ENCODE measurements at places on chromosomes 11 and 22.
A peak's percentile ranks its signal among the peaks of the same experiment; 100 is the strongest.

DNA sequence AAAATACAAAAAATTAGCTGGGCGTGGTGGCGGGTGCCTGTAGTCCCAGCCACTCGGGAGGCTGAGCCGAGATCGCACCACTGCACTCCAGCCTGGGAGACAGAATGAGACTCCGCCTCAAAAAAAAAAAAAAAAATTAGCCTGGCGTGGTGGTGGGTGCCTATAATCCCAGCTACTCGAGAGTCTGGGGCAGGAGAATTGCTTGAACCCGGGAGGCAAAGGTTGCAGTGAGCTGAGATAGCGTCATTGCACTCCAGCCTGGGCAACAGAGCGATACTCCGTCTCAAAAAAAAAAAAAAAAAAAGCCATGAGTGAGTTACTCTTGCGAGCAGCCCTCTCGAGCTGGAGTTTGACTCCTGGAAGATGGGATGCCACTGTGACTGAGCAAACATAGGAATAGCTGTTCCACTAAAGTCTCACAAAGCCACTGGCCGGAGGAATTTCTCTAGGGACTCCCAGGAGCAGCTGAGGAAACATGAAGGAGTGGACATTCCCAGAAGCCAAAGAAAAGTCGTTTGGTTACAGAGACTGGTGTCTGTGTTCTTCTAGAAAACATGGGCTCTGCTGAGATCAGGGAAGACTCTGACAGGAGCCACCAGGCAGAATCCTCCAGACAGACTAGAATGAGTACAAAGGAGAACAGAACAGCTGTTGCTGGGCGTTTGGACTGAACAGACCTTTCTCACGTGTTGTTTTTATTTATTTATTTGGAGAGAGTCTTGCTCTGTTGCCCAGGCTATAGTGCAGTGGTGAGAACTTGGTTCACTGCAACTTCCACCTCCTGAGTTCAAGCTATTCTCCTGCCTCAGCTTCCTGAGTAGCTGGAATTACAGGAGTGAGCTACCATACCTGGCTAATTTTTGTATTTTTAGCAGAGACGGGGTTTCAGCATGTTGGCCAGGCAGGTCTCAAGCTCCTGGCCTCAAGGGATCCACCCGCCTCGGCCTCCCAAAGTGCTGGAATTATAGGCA is 32.4 kb upstream of the MYH9 start:
- DNase-seq, result no peak

DNA sequence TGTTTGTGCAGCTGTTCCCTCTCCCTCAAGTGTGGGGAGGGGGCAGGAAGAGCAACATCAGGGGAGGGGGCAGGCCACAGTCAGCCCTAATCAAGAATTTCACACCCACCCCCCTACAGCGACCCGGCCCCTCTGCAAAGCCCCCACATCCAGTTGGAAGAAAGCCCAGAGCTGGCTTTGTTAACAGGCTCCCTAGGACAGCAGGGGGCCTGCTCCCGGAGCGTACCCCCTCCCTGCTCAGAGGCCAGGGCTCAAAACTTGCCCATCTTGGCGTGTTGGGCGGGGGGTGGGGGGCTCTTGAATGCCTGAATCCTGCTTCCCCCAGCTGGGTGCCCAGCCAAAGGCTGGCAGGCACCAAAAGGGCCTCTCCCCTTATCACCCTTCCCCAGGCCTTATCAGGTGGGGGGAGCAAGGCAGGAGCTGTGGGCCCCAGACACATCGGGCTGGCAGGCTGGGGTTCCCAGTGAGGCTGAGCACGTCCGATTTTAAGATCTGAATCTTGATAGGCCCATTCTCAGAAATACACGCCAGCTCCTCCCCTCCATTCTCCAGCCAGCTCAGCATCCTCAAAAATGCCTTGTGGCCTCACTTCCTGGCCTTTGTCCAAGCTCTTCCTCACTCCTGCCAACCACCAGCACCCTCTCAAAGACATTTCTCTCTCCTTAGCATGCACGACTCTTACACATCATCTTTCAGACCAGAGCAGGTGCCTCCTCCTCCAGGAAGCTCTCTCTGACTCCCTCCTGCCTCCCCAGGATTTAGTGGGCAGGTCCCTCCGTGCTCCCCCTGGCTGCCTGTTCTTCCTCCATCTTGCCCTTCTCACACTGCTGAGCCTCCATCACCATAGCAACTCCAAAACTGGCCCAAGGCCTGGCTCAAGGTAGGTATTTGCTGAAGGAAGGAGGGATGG is 384.8 kb downstream of the MN1 start:
- DNase-seq, result no peak

DNA sequence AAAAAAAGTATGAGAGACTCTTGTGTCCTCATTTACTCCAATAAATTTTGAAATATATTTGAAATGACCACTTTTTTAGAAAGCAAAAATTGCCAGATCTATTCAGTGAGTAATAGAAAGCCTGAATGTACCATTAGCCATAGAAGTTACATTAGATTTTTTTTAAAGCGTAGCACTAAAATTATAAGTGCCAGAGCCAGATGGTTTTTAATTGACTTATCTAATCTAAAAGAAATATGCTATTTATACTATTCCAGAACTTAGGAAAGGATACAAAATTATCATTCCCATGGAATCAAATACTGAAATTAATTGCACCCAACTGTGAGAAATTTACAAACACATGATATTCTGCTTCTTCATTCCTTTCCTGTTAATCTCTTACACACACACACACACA is 64.4 kb upstream of the SLC17A6 start:
- no peak for DNase-seq

DNA sequence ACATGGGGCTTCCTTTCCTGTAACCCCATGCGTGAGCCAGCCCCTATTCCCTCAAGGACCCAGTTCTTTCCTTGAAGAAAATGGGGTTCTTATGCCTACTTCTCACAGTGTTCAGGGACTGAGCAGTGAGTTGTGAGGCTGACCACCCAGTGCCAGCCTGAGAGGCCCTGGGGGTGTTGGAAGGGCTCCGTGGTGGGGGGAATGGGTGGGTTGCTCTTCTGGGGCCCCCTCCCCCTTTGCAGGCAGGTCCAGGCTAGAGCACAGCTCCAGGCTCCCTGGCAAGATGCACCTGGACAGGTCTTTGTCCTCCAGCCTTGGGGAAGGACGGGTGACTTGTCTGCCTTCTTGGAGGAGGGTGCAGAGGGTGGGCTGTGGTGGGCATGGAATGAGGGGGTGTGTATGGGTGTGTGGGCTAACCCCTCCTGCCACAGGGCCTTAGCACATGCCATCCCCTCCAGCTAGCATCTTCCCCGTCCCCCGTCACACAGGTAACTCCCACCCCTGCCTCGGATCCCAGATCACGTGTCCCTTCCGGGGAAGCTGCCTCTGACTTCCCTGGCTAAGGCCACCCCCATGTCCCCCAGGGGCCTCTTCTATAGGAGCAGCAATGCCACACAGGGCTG is 64.6 kb downstream of the MYEOV start:
- no peak for DNase-seq

- DNase-seq, result peak; percentile 87
These were observed at the start of gene SLC35E4 for GRCh38 chr22:30635273-30636225. Gene SLC35E4 (plus strand): TSS chr22:30635781. CDS start chr22:30636451, 670 bp downstream.

GRCh38 chr11:78459738-78460137 is 42.1 kb upstream of the GAB2 start:
- DNase-seq, result no peak

DNA sequence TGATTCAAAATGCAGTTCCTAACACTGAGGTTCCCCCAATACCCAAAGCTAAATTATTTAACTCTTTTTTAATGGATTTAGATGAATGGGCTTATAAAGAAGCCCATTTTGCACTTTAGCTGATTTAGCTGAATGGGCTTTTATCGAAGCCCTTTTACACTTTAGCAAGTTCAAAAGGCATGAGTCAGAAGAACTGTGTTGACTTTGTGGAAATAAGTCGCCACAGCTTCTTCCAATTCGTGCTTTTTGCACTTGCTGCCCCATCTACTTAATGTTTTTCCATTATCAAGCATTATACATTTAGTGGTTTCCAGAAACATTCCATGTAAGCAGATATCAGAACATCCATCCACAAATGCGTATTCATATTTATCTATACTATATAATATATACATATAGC is 20.5 kb upstream of the GRIA4 start:
- DNase-seq, result no peak

DNA sequence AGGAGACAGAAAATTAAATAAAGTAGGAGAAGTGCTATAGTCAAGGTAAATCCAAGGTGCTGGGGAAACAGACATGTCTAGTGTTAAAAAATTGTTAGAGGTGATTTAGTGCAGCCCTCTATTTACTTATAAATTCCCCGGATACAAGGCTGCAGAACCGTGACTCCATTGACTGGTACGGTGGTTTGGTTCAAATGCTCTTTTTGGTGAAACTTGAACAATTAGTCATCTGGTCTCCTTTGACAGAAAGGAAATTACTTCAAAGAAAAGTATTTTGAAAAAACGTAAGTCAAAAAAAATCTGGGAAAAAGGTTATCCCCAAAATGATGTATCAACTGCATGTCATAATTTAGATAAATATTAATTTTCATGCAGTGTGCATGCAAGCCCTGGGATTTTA is 399.2 kb downstream of the CNTN5 start:
- no peak for DNase-seq

GRCh38 chr11:70881948-70882715 is 370.2 kb downstream of the SHANK2 start:
- no peak for DNase-seq

DNA sequence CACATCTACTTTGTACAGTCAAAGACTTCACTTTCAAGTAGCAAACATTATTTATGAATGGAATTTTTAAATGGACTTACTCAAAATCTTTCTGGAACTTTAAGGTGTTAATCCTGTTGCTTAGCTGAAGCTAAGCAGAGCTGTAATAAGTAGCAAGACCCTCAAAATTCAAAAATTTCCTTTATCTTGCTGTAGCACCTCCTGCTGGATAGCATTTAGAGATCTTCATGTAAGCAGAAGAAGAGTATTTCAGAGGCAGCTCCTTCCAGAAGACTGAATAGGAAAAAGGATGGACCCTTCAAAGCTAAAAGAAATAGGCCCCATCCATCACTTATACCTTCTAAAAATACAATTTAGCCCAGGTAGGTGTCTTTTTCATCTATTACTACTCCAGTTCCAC is 3.4 kb downstream of the PHF21A start:
- no peak for DNase-seq

DNA sequence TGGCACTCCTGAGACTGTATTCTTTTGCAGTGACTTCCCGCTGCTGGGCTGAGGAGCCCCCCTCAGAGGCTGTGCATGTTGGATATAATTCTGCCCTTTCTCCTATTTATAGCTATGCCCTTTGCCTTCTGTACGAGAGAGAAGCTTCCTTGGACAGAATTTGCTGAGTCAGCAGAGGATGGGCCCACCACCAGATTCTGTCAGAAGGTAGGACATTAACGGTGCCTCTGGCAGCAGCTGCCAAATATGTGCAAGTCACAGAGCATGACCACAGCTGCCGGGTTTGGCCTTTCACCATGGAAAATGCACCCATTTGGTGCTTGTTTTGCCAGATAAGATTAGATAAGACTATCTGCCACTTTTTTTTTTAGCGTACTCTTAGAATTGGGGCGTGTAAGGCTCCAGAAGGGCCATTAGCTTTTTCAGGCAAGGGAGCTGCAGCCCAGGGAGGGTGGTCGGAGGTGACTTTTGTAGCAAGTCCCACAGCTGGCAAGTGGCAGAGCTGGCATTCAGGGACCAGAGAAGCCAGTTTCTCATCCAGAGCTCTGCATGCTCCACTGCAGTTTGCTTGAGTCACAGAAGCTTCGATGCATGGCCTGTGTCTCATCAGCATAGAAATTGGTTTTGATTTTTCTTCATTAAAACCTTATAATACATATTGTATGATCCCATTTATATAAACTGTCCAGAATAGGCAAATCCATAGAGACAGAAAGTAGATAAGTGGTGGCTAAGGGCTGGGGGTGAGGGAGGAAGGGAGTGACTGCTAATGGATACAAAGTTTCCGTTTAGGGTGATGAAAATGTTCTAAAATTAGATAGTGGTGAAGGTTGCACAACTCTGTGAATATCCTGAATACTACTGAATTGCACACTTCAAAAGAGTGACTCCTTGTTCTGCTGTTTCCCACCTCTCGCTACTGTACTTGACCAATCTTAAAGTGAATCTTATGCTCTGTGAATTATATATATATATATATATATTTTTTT is 15.8 kb downstream of the UPB1 start:
- DNase-seq, result no peak

DNA sequence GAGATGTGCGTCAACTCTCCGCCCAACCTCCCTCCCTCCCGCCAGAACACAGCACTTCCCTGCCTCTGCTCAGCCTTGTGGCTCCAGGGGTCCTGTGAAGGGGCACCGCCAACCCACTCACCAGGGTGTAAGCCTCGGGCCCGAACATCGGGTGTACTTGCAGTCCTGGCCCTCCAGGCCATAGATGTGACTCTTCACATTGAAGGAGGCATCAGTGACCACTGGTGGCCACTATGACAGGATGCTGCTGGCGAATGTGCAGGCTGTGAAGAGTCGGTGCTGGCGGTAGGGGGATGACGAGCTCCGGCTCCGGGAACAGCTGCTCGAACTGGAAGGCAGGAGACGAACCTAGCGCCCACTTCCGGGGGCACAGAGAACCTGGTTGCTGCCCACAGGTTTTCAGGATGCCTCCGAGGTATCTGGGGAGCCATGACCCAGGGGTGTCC is 97.4 kb downstream of the MED15 start:
- no peak for DNase-seq

DNA sequence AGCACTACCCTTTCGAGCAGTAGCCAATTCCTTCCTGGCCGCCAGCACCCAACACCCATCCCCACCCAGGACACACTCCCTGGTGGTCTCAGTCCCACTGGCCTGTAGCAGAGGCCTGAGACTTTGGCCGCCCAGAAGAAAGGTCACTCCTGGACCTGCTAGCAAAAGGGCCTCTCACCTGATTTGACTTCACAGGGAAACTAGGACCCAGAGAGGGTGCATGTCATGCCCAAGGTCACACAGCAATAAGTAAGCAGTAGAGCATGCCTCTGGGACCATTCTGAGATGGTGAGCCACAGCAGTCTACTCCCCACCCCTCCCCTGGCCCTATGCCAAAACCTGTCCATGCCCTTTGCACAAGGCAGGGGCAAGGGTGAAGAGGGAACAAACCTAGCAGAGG is 7.3 kb downstream of the ARRB1 start:
- DNase-seq, result no peak

DNA sequence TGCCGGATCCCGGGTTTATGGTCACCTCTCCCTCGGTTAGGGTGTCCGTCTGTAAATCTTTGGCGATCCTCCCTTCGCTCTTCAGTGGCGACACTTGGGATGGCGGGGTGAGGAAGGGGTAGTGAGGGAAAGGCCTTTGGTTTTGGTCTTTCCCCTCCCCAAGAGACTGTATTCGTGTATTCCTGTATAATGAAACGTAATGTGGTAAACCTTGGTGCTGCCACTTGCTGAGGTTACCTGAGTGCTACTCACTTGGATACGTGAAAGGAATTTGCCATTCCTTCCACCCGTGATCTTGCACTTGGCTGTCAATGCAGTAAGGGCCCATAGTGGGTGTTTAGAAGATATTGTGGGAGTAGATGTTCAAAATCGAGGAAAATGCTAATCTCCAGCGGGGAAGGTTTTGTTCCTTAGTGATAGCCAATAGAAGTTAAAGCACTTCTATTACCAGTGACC is 578 bp upstream of the NUP160 start:
- DNase-seq, result no peak

Data from central memory CD8-positive, alpha-beta T cell (primary cell).